ENCODE measurements at places on chromosomes 5 and 9.

GRCh38 chr5:67305401-67305800, 108.8 kb upstream of the CD180 start:
- no peak for DNase-seq

DNA sequence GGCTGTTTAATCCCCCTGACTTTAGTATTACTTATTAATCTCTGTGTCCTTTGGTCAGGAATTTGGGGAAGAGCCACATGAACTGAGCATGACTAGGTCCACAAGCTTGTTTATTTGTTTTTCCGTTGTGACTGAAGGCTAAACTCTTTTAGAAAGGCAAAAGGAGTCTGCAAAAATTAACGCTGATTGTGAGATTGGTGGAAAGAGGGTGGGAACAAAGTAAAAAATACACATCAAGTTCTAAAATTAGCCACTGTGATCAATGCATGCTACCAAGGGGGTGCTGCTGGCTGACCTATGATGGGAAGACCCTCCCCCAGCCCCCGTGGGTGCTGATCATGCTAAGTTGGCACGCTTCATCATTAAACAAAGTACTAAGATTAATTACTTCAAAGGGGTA, 356.8 kb downstream of the ADGRV1 start:
- no peak for DNase-seq

- no peak for DNase-seq
These were observed 1006.9 kb upstream of the CTNND2 start for GRCh38 chr5:12911156-12911555.

DNA sequence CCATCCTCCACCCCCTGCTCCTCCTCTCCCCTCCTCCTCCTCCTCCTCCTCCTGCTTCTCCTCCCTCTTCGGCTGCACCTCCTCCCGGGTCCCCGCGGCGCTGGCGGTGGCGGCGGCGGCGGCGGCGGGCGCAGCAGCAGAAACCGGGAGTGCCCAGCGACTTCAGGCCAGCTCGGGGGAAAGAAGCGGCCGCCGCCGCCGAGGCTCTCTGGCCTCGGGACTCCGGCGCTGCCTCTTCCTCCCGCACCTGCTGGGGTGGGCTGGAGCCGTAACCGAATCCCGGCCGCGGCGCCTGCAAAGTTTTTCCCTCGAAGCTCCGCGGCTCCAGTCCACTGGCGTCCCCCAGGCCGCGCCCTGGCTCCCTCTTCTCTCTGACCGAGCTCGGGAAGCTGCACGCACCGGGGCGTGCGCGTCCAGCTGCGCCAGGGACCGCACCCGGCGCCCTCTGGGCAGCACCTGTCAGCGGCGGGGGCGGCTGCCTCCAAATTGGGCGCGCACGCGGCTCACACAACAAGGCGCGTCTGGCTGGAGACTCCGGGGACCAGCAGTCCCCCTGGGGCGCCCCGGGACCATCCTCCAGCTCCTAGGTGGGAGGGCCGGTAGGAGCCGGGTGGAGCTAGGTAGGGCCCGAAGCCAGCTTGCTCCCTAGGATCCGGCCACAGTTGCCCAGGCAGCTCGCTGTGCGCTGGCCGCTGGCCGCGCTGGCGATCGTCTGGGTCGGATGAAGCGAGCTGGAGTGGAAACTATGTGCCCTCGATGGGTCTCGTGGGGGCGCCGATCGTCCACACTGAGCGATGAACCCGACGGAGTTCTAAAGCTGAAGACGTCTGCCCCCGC, at the start of gene MCTP1:
TSS of gene MCTP1 (minus strand) at position 523 of the 837 bp plus-strand sequence.
- DNase-seq, result no peak

DNA sequence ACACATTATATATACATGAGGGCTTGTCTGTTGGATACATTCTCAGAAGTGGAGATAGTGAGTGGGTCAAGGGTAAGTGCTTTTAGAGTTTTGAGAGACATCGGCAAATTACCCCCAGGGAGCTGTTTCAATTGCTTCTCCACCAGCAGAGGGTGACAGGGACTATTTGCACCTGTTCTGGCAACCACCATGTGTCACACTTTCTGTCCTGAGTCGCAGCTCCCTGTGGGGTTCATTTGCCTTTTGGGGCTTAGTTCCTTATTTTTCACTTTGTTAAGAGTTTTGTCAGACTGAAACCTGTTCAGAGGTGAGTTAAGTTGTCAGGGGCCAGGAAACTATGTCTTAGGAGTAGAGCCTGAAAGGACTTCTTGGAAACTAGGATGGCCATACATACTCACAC, 20.1 kb upstream of the SLC36A1 start:
- no peak for DNase-seq

DNA sequence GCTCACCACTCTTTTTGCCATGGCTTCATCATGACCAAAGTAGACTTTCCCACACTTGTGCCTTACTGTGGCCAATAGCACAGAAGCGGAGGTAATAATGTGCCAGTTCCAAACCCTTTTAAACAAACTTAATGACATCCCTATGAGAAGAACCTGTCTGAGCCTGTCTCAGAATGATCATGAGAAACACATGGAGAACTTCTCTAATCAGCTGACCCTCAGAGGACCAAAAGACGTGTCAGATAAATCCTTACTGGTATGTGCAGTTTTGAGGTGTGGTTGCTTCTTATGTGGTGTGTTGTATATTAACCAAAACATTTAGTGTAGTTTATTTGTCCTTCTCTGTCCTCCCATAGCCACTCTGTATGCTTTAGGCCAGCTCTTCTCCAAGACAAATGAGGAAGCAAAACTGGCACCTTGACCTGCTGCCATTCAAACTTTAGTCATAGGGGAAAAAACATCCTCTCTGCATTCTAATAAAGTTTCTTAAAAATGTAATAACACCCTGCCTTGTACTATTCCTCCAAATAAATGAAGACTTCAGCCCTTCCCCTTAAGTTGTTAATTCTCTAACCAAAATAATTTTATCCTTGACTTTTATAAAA, 168.9 kb downstream of the MUSK start:
- DNase-seq, result no peak

GRCh38 chr9:71984403-71984802, 73.0 kb downstream of the C9orf85 start:
- no peak for DNase-seq

DNA sequence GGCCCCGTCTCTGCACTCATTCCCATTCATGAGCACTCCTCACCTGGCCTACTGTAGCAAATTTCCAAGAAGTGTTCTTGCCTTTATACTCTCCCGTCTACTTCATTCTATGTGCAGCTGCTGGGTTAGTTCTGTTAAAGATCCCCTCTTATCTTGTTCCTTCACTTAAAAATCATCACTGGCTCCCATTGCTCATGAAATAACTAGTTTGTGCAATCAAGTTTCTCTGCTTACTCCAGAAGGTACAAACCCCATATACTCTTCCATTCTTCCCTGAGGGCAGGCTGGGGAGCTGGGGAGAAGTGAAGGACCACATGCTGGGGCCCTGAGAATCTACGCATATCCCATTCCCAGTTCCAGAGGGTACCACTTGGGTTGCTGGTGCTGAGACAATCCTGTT, 84.4 kb upstream of the KLF9 start:
- DNase-seq, result no peak

DNA sequence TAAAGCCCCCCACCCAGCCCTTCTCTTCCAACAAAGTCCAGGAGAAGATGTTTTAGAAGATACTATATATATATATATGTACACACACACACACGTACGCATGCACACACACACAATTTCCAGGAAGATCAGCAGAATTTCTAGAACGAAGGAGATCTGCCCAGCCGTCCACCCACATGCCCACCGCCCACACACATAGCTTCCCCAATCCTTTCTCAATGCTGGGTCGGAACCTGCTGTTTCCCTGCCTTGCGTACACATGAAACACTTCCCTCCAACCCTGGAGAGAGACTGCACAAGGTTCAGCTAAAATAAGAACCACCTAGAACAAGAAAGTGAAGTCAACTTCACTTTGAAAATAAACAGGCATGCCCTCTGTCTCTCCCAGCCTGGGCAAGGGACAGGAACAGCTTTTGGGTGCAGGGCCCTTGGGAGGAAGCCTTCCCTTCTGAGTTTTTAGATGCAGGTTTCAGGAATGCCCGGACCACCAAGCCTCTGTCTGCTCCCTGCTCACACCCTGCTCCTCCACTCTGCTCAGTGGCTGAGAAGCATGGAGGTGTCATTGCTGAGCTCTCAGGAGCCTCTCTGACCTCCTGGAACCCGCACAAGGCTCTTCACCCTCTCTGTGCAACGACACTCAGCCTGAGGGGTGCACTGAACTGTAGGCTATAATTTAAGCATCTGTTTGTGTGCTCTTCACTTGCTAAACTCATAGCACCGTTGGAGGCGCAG, 149.4 kb downstream of the C5orf15 start:
- no peak for DNase-seq

DNA sequence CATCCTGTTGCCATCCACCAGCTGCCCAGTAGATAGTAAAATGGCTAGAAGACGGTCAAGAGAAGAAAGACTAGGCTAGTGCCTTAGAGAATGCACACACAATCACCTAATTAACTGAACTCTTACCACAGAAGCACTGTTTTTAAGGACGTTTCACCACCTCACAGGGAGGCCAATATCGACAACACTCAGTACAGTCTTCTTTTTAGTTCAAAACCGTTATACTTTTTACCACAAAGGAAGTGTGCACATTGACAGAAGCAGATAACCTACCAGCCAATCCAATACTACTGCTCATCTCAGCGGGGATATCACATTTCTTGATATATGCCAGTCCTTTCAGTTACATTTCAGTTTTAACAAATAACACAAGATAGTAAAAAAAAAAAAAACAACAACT, 122.3 kb downstream of the GNAQ start:
- DNase-seq, result no peak

GRCh38 chr9:112378328-112379176, 1.4 kb upstream of the HSDL2 start:
- no peak for DNase-seq

Measured in activated naive CD4-positive, alpha-beta T cell (primary cell).